NT2/D1 (cell line): ENCODE measurements at places on chromosomes 1 and 21.

- peak; percentile 88 for DNase-seq
Measured at GRCh38 chr21:34544032-34544496, 32.1 kb upstream of the KCNE1 start.

- peak; percentile 43 for DNase-seq
Measured at GRCh38 chr1:24849672-24850295, 80.3 kb downstream of the RUNX3 start.

- no peak for DNase-seq
Measured at GRCh38 chr1:38038861-38039260, 7.7 kb downstream of the POU3F1 start.

GRCh38 chr1:147635342-147635741 is 35.0 kb downstream of the ACP6 start:
- no peak for DNase-seq

DNA sequence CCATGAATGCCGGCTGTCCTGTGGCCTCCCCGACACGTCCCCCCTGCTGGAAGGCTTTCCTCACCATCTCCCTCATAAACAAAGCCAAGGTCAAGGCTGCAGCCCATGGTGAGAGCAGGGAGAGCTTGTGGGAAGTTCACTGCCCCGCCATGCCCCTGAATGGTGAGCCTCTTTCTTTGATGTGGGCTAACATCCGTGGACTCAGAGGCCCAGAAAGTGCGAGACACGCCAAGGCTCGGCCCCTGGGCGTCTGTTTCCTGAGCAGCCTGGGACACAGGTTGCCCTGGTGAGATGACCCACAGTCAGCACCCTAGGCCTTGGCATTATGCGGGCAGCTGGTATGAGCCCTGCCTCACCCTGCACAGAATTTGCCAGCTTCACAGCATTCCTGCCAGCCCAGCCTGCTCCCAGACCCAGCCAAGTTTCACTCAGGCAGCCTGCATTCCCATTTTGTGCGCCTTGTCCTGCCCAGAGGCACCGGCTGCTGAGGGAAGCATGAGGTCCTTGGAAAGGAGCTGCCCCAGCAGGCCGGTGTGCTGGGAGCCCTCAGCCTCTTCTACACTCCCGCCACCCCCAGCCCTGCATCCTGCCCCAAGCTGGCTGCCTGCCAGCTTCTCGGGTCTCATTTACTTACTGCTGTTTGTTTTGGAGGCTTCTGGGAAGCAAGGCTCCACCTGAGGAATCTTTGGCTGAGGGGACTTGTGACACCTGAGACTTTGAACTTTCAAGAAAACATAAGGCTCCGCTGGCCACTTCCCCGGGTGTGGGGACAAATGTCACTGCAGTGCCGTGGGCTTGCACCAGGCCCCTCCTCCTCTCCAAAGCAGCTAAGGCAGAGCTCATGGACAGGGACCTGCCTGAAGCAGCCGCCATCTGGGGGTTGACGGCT is 31.9 kb downstream of the NEK2 start:
- no peak for DNase-seq

GRCh38 chr1:162700131-162700530 is 67.9 kb downstream of the DDR2 start:
- DNase-seq, result no peak

DNA sequence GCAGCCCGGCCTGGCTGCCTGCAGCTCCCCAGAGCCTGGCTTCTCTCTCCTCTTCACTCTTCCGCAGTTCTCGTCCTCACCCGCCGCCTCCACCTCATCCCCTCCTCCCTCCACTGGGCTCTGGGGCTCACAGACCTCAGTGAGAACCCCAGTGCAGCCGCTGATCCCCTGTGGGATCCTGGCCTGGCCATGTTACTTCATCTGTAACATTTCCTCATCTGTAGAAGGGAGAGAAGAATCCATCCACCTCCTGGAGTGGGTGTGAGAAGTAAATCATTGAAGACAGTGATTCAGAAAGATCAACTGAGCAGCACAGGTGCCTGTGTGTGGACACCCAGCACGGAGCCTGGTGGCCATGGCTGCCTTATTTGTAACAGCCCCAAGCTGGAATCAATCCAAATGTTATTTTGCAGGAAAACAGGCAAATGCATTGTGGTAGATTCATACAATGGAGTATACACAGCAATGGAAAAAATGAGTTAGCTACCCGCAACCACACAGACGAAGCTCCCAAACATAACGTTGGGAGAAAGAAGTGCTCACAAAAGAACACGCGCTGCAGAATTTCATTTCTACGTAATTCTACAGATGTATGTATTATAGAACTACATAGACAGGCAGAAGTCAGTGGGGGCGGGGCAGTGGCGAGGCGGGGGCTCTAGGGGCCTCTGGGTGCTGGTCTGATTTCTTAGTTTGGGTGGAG is 8.7 kb downstream of the LAPTM5 start:
- no peak for DNase-seq

GRCh38 chr1:219416598-219417238 is 196.2 kb downstream of the ZC3H11B start:
- peak; percentile 42 for DNase-seq

DNA sequence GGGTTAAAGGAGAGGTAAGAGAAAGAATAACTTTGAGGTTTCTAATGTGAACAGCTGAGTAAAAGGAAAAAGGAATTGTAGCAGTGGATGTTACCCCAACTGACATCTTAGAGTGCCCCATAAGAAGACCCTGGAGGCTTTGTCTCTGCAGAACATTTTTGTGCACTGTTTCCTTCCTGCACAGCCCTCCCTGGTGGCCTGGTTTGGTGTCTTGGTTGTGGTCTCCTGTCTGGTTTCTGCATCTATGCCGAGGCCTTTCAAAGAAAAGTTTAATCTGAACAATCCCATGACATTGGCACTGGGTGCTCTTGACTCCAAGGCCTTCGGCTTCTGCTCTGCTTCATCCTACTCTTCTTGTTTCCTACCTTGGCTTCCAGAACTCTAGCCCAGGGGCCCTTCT is 57.8 kb downstream of the RHOU start:
- no peak for DNase-seq

DNA sequence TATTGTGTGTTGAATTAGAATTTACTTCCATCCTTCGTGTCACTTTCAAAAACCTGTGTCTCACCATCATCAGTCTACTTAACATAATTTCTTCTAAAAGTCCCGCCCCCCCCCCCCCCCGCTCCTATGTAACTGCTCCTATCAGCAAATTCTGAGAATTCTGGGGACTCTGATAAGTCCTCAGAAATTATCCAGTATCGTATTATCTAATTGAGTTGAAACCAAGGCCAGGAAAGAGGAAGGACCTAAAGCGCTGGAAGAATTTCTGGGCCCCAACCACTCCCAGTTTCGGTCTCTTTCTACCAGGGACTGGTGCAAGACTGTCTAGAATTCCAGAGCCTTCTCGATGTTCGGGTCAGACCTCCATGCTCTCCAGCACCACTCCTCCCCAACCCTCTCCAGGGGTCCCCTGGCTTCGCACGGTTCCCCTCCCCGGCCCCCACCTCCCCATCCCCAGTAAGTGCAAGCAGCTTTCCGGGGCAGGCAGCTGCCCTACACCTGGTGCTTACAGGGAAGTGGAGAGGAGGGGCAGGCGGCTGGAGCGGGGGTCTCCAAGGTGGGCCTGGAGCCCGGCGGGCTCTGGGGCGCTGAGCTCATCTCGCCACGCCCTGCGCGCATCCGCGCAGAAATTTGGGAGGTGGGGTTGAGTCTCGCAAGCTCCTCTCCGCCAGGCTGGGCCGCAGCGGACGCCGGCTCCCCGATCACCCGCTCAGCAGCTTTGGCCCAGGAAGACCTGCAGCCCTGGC is 16.0 kb upstream of the ZNF496 start:
- no peak for DNase-seq

- no peak for DNase-seq
Measured at GRCh38 chr1:82934074-82934473, 1064.9 kb downstream of the TTLL7 start.

GRCh38 chr1:77744576-77744975 is 15.1 kb downstream of the USP33 start:
- DNase-seq, result no peak

DNA sequence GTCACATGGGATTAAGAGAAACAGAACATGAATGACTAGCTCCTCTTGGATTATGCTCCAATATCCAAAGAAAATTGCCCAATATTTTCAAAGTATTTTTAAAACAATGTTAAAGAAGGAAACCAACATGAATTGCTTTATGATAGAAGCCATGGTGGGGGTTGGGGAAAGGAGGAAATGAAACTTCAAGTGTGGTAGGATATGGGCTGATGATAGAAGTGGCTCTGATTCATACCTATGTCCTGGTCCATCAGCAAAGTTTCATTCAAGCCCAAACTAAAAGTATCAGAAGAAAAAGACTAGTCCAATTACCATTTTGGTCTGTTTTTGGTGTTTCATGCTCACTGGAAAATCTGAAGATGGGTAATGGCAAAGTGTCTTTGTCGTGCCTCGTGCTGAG is 104.2 kb upstream of the PROX1 start:
- DNase-seq, result no peak

DNA sequence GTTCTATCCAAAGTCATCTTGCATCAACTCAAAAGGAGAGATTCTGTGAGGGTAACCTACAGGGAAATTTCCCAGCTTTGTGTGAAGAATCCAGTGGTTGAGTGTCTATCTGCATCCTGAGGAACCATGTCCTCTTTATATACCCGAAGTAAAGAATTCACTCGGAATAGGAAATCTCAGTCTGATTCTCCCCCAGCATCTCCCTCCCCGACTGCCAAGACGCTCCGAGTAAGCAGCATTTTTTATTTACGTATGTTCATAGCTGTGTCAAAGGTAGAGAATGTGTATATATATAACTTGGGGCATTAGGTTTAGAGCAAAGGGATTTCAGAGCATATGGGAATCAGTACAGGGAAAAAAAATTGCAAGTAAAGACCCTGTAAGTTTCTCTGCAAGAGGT is 170.2 kb downstream of the SYT2 start:
- no peak for DNase-seq

DNA sequence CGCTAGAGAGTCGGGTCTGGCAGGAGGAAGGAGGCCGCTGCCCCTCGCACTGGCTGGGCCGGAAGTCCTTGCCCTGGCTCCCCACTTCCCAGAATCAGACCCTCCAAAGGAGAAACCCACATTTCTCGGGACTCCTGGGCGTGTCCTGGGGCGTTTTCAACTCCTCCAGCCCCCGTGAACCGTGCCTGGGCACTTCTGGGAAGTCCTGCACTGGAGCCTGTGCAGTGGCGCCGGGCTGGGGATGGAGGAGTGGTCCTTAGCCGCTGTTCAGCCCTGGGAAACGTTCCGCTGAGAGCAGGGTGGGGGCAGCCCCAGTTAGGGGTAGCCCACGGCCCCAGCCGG is 3.0 kb downstream of the IGSF21 start:
- no peak for DNase-seq

GRCh38 chr1:33516428-33516827 is 44.0 kb downstream of the ZSCAN20 start:
- DNase-seq, result no peak

DNA sequence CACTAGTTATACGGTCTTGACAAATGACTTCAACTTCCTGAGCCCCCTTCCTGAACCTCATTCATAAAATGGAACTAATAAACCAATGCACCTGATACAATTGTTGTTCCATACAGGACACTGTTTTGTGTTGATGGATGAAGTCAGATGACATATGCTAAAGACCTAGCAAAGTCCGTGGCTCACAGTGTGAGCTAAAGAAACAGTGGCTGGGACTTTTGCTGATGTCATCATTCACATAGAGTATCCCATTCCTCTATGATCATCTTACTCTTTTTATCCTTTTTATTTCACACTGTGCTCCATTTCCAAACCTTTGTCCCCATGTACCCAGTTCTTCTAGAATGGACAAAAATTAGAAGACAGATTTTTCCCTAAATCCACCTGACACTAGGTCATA is 83.7 kb upstream of the KAZN start:
- no peak for DNase-seq

GRCh38 chr1:108819878-108820277 is 37.0 kb downstream of the AKNAD1 start:
- no peak for DNase-seq

DNA sequence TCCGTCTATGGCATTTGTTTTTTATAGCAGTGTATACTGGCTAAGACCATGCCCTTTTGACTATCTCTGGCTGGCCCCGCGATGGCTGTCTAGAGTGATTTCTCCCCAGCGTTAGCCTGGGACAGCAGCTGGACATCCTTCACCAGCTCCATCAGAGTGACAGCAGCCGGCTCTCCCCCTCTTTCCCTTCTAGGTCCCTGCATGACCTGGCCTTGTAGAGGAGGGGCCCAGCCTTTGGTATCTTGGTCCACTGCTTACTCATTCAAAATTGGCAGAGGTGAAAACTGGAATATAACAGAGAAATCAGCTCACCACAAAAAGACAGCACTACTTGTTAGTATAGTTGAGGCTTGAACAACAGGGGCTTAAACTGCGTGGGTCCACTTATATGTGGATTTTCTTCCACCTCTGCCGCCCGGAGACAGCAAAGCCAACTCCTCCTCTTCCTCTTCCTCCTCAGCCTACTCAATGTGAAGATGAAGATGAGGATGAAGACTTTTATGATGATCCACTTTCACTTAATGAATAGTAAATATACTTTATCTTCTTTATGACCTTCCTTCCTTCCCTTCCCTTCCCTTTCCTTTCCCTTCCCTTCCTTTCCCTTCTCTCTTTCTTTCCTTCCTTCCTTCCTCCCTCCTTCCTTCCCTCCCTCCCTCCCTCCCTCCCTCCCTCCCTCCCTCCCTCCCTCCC is 29.4 kb upstream of the B3GALNT2 start:
- DNase-seq, result no peak

GRCh38 chr1:216902669-216903381 is 179.6 kb upstream of the ESRRG start:
- DNase-seq, result no peak

DNA sequence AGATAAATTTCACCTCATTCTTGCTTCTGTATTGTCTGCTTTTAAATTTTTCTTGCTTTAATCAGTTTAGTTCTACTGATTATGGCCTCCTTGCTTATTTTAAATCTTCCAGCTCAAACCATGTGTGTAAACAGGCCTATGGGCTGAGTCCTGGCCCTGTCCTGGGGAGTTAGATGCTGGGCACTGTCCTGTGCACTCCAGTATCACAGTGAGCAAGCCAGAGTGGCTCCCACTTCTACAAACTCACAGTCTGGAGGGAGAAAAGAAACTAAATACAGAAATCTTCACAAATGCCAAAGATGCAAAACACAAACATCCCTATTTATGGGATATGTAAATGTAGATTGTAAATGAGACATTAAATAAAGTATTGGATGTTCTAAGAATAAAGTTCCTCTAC is 101.1 kb upstream of the POGK start:
- no peak for DNase-seq

GRCh38 chr1:70277875-70278274 is 56.7 kb downstream of the SRSF11 start:
- DNase-seq, result no peak

DNA sequence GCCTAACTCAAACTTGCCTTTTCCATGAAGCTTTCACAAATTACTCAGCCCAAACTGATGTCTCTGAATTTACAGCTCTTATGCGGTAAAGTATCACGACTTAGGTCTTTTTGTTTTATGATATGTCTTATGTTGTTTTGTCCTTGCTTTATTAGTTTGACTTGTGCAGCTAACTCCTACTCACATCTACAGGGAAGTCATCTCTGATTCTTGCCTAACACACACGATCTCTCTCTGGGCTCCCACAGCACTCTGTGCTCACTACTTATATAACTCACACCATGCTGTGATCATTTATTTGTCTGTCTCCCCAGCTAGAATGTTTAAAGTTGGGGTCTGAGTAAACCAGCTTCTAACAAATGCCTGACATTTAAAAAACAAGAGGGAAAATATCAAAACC is 9.3 kb upstream of the PI4KB start:
- no peak for DNase-seq
